ENCODE measurements at places on chromosomes 16 and 17. TPM values are rescaled to one million over a fixed set of nuclear protein-coding genes. Genes with fewer than 3 reads are reported as not detected.

- H3K27me3 ChIP-seq = no peaks in the 10 kb centered on the region
- H3K27ac ChIP-seq = peak overlapping the region; percentile 82
- H3K36me3 ChIP-seq = peaks cover 3% of the 10 kb centered on the region
These were observed 5.0 kb downstream of the TMEM238L start for GRCh38 chr17:10798910-10799309.

GRCh38 chr17:693791-694638 lies 20.6 kb downstream of the VPS53 start:
- H3K36me3 ChIP-seq = no peaks in the 10 kb centered on the region
- no peak for DNase-seq
- no peak overlapping the region for H3K27ac ChIP-seq
- no peak overlapping the region for H3K4me3 ChIP-seq
- H3K27me3 ChIP-seq = no peaks in the 10 kb centered on the region

DNA sequence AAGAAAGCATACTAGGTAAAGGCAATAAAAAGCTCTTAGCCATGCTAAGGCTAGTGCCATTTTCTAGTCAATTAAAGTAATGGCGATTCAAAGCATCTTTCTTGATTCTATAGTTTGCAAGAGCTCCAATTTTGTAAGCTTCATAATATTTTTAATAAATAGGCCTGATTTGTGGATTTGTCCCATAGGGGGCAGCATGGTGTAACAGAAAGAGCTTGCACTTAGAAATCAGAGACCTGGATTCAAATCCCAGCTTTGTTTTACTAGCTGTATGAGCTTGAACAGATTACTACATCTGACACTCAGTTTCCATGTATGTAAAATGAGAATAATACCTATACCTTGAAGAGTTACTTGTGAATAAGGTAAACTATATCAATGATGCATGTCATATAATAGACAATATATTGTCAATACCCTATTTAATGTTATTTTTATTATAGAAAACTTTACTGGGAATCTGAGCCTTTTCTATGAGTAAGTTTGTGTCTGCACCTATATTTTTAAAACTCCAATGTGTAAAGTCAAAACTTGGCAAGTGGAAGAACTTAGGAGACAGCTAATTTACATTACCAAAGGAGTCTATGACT lies 93.6 kb upstream of the NOG start:
- H3K4me1 ChIP-seq = no peaks in the 10 kb centered on the region
- no peaks in the 10 kb centered on the region for H3K36me3 ChIP-seq
- no peaks in the 10 kb centered on the region for H3K27me3 ChIP-seq
- no peak overlapping the region for H3K27ac ChIP-seq
- no peak overlapping the region for H3K4me3 ChIP-seq

The GRAPL gene
- 17.3 TPM for total RNA-seq

DNA sequence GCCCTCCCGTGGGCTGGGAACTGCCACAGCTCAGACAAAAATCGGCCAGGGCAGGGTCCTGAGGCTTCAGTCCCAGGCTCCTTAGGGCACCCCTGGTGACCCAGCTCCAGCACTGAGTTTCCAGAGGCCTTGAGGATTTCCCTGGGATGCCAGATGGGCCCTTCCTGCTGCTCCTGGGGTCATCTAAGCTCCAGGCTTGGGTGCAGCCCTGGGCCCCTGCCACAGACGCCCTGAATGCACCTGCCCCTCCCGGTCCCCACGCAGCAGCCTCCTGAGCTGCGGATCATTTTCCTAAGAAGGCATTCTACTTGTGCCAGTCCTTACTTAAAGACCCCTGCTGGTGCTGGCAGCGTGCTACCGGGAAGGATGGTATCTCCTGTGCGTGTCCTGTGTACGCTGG lies 6.0 kb upstream of the RNPS1 start:
- no peaks in the 10 kb centered on the region for H3K36me3 ChIP-seq
- no peaks in the 10 kb centered on the region for H3K27me3 ChIP-seq
- no peak overlapping the region for H3K27ac ChIP-seq
- no peak for DNase-seq

The WNT9B gene
- total RNA-seq = not detected

The RPH3AL gene
- total RNA-seq = 31.4 TPM

DNA sequence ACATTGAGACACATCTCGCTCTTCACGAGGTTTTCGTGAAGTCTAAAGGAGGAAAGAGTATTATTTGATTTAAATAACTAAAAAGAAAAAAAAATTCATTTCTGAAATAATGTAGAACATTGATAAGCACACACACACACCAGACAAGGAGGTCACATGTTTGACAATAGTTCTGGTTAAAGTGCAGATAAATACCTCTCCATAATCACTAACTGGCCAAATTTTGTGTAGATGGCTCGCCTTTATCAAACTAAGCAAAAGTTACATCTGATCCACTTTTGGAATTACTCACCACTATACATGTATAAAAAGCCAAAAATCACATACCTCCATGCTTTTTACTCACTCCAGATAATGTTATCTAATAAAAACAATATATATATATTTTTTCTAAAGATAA lies 106.5 kb downstream of the NCOR1 start:
- H3K4me3 ChIP-seq = no peak overlapping the region
- H3K27me3 ChIP-seq = no peaks in the 10 kb centered on the region
- no peak overlapping the region for H3K27ac ChIP-seq
- DNase-seq = no peak
- no peaks in the 10 kb centered on the region for H3K4me1 ChIP-seq

The C17orf78 gene
- total RNA-seq = 48.3 TPM

All from Peyer's patch (tissue), 4 donors.